ENCODE measurements at places on chromosomes 1 and 21.

- peak; percentile 91 for DNase-seq
These were observed at the start of gene SH3BGRL3 for GRCh38 chr1:26279456-26280332. Gene SH3BGRL3, plus strand, starts transcription at chr1:26280086. Its CDS starts 70 bp downstream, at chr1:26280156.

- no peak for DNase-seq
These were observed 10.5 kb upstream of the LRRC8D start for GRCh38 chr1:89810302-89810701.

DNA sequence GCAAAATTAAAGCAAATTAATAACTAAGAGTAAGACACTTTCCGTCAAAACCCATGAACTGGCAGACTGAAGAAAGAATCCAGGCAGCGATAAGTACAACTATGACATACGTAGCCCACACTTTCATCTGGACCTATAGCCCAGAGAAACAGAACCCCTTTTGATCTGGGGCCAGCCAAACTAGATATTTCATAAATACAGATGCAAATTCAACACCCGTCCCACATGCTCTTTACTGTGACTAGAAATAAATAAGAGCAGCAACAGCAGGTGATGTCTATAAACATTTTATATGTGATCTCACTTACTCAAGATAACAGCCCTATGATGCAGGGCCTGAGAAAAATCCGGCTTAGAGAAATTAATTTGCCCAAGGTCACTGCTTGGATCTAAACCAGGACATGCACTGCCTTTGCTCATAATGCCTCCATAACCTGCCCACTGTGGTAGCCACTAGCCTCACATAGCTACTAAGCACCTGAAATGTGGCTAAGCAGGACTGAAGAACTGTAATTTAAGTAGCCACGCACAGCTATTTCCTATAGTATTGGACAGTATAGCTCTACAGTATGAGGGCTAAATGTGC, 130.2 kb downstream of the TGFBR3 start:
- no peak for DNase-seq

- no peak for DNase-seq
These were observed 131.4 kb downstream of the ST6GALNAC5 start for GRCh38 chr1:76998582-76999223.

- DNase-seq: no peak
These were observed 1.2 kb downstream of the RGL1 start for GRCh38 chr1:183806125-183806524.

- DNase-seq: no peak
These were observed 3.1 kb upstream of the DMBX1 start for GRCh38 chr1:46486432-46487015.

DNA sequence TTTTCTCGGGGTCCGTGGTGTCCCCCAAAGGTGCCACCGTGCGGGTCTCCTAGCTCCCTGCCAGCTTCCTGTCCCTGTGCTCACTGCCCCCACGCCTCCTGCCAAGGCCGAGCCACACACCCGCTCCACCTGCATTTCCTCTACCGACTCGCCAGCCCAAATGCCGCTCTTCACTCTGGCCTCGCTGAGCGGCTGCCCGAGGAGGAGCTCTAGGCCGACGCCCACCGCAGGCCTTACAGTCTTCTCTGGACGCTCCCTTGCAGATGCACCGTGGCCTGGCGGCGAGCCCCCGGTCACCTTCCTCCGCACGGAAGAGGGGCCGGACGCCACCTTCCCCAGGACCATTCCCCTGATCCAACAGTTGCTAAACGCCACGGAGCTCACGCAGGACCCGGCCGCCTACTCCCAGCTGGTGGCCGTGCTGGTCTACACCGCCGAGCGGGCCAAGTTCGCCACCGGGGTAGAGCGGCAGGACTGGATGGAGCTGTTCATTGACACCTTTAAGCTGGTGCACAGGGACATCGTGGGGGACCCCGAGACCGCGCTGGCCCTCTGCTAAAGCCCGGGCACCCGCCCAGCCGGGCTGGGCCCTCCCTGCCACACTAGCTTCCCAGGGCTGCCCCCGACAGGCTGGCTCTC, 26.3 kb downstream of the FTCD start:
- no peak for DNase-seq

DNA sequence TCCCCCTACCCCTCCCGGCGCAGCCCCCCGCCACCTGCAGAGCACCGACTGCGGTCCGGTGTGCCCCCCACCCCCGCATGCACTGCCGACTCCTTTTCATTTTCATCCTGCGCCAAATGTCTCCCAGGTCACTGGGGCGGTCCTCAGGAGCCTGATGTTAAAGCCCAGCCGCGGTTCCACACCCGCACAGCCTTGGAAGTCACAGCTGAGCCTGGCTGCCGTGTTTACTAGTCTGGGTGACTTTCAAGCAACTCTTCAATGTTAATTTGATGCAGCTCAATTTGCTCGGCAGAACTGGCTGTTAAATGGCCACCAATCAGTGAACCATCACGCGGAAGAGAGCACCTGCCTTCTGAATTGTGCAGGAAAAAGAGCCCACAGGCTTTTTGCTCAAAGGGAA, 27.2 kb downstream of the THAP3 start:
- peak; percentile 74 for DNase-seq

DNA sequence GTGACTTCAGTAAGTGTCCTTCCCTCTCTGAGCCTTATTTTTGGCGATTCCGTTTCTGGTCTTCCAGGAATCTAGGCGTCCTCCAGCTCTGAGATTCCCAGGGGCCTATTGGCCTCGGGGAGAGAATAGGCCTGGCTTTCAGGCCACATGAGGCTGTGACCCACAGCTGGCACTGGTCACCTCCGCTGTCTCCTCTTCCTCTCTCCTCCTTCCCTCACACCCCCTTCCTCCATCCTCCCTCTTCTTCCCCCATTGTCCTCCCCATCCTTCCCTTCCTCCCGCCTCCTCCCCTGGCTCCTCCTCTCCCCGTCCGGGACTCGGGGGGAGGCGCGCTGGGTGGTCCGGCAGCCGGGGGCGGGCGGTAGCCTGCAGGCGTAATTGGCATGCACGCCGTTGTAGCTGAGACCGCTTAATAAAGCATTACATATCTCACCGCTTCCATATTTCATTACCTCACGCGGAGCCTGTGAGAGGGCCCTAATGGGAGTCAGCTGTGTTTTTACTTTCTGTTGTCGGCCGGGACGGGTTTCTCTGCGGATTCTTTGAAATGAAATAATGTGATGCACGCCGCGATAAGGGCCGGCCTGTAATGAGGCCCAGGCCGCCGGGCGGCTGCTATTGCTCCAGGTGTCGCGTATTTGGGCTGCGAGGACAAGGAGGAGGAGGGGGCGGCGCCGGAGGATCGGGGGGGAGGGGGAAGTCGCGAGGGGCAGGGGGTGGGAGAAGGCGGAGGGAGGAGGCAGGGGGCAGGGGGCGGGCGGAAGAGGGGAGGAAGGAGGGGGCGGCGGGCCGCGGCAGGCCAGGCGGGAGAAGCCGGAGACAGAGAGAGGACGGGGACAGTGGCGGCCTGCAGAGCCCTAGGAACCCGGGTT, 95.3 kb downstream of the FOXD2 start:
- peak; percentile 88 for DNase-seq

GRCh38 chr1:239347776-239348175, 38.6 kb upstream of the CHRM3 start:
- DNase-seq: no peak

- peak; percentile 15 for DNase-seq
These were observed 118.0 kb upstream of the MARK1 start for GRCh38 chr1:220409771-220410595.

DNA sequence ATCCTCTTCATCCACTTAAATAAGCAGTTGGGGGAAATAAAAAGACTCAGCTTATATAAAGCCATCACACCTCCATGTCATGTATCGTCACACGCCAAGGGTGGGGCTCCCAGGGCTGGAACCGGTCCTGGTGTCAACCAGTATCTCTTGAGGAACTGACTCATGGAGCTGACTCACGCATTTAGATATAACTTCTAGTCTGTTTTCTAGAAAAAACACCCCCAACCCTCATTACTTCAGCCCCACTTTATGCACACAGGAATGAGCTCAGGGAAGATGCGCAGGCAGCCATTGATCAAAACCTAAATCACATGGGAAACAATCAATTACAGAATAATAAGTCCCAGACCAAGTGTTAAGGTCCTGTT, 6.9 kb upstream of the IL22RA1 start:
- DNase-seq: no peak

DNA sequence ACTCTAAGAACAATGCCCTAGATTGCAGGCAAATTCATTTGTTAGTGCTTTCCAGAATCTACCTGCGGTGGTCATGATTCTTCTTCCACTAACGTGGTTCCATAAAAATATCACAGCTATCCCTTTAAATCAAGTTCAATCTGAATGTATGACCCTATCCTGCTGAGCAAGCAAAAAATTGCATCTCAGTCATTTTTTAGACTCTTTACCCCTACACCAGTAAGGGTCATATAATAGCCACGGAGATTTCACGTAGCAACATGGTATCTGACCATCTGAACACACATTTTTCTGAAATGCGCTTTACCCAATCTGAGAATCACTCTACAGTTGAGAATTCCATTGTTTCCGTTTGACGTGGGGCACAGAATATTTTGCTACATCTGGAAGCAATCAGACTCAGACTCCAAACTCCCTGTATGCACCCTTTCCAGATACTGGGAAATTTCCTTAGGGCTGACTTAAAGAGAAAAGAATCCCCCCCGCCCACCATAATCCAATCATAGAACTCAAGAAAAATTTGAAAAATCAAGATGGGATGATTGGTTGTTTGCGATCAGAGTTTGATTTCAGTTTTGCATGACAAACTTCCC, 699.2 kb upstream of the ZP4 start:
- DNase-seq: no peak

DNA sequence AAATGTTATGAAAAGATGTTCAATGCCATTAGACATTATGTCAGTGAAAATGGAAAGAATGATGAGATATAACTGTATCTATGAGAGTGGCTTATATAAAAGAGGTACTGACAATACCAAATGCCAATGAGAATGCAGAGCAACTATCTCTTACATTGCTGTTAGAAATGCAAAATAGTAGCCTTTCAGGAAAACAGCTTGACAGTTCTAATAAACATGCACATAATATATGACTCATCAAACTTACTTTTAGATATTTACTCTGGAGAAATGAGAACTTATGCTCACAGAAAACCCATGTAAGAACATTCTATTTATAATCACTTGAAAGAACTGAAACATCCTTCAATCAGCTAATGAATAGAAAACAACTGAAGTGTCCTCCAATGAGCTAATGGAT, 996.7 kb upstream of the ADGRL4 start:
- DNase-seq: no peak

- no peak for DNase-seq
These were observed 102.3 kb upstream of the CD34 start for GRCh38 chr1:208013210-208013609.

GRCh38 chr1:182872881-182873280, 33.7 kb downstream of the DHX9 start:
- no peak for DNase-seq

DNA sequence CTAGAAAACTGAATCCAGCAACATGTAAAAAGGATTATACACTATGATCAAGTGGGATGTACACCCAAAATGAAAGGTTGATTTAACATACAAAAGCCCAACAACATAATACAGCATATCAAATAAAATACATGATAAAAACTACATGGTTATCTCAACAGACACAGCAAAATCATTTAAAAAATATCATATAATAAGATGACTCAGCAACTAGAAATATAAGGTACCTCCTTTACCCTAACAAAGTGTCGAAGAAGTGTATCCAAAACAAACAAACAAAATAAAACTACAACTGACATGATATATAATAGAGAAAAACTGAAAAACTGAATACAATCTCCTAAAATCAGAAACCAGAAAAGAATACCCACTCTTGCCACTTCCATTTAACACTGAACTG, 969.1 kb downstream of the AMY1C start:
- no peak for DNase-seq

DNA sequence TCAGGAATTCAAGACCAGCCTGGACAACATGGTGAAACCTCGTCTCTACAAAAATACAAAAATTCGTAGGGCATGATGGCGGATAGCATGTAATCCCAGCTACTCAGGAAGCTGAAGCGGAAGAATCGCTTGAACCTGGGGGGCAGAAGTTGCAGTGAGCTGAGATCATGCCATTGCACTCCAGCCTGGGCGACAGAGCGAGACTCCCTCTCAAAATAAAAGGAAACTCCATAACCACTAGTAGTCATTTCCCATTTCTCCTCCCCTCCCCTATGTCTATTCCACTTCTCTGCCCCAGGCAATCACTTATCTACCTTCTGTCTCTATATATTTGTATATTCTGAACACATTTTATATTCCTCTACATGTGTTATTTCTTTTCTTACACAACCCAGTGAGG, 4.0 kb upstream of the CEP350 start:
- DNase-seq: no peak

DNA sequence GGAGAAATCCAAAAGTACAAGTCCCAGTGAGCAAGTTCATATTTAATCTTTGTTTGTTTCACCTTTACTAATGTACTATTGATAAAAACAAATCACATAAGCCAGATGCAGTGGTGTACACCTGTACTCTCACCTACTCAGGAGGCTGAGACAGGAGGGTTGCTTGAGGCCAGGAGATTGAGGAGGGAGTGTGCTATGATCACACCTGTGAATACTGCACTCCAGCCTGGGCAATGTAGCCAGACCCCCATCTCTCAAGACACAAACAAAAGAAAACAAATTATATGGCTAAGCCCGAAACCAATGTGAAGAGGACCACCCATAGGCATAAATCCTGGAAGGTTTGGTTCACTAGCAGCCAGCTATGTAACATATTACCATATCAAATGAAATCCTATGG, 9.6 kb upstream of the USP24 start:
- no peak for DNase-seq

DNA sequence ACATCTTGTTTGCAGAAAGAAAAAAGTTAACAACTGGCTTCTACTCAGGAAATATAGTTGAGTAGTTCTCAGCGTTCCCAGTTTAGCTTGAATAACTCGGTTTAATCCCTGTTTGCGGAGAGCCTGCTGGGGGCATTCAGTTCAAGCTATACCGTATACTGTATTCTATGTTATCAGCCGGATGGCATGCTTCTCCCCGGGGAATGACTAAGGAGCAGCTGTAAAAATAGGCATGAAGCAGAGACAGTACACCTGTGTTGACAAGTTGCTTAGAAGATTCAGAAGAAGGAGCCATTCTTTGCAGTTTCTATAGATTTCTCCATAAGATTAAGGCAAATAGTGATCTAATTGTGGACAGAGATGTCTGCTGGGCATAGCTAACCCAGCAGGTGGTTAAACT, 267.8 kb upstream of the NCAM2 start:
- DNase-seq: no peak

DNA sequence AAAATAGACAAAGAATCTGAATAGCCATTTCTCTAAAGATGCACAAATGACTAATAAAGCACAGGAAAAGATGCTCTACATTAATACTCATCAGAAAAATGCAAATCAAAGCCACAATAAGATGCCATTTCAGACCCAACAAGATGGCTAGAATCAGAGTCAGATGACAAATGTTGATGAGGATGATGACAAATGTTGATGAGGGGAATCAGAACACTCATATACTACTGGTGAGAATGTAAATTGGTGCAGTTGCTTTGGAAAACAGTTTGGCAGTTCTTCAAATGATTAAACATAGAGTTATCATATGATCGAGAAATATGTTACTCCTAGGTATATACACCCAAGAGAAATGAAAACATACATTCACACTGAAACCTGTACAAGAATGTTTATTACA, 33.9 kb downstream of the LRRC40 start:
- no peak for DNase-seq
